ENCODE measurements at places on chromosomes 5 and 9.

GRCh38 chr5:14245132-14245925, 102.2 kb downstream of the TRIO start:
- no peak for DNase-seq

DNA sequence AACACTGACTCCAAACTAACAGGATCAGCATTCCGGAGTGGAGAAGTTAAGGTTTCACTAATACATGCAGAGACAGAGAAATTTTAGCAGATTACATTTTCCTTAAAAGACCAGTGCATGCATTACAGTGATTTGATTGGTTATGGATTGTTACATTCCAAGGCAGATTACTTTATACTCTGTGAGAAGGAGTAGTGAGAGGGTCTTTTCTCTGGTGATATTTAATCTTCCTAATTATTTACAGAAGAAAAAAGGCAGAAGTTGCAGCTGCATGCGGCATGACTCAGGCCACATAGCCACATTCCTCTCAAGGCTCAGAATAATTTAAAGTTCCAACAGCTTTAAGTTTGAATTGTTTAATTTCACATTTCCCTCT, 53.0 kb upstream of the PDZD2 start:
- no peak for DNase-seq

GRCh38 chr5:62273687-62274086, 32.3 kb upstream of the KIF2A start:
- no peak for DNase-seq

DNA sequence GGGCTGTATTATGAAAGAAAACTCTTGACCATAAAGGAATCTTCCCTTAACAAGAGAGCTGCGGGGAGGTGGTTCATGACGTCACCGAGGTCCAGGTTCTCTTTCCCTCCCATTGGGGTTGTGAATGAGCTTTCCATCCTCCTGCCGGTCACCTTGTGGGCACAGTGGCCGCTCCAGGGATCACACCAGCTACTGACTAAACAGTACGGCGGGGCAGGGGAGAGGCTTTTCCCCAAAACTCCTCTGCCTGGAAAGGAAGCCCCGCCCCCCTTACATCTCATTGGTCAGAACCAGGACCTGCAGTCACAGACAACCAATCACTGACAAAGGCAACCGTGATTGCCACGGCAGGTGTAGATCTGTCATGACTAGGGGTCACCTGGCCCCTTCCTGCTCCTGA, 35.6 kb downstream of the ROR2 start:
- DNase-seq: no peak

GRCh38 chr9:83239747-83240146, 176.8 kb upstream of the RASEF start:
- peak; percentile 48 for DNase-seq

DNA sequence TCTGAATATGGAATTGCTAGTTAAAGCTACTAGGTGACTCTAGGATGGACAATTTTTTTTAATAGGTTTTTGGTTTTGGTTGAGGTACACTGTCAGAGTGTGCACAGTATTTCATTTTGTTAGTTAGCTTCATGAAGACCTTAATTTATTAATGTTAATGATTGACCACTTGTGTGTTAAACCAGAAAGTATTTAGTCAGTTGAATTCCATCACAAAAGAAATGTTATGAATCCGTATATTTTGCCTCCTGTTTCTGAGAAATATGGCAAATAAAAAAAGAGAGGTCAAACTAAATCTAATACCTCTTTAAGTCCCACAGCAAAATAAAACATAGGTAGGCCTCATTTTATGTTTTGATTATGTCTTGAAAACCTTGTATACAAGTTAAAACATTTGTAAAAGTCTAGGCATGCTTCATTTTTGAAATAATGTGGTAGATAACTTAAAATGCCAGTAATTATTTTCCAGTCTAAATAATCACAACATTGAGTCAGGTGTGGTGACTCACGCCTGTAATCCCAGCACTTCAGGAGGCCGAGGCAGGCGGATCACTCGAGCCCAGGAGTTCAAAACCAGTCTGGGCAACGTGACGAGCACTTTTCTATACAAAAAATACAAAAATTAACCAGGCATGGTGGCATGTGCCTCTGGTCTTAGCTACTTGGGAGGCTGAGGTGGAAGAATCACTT, 50.8 kb downstream of the ITGA1 start:
- no peak for DNase-seq

- DNase-seq: no peak
Measured at GRCh38 chr9:113349445-113350094, at the start of gene BSPRY. Gene BSPRY, plus strand, starts transcription at chr9:113349541. Its CDS starts 39 bp downstream, at chr9:113349580.

- no peak for DNase-seq
Measured at GRCh38 chr5:8068078-8068477, 199.1 kb downstream of the MTRR start.

- DNase-seq: no peak
Measured at GRCh38 chr5:177957241-177957640, 38.8 kb downstream of the PROP1 start.

- DNase-seq: no peak
Measured at GRCh38 chr5:84080908-84081307, 303.8 kb downstream of the EDIL3 start.

DNA sequence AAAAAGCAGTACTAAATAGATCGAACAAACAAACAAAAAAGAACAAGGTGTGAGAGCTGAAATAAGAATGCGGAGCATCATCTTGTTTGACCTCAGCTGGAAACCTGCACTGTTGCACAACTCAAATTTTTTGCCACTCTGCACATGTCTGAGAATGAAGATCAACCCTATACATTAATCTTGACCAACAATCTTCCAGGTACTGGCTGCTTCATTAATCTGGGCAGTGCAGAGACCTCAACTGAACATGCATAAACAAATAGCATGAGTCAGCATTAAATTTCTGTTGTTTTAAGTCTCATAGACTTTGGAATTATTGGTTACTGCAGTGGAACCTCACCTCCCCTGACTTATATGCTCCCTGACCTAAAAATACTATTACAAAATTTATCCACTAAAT, 114.6 kb upstream of the FTMT start:
- no peak for DNase-seq

- no peak for DNase-seq
Measured at GRCh38 chr5:140249536-140249935, 53.4 kb downstream of the PFDN1 start.

GRCh38 chr5:137760719-137761516, 6.8 kb upstream of the HNRNPA0 start:
- DNase-seq: no peak

GRCh38 chr9:70868661-70869652, 252.5 kb downstream of the TRPM3 start:
- DNase-seq: peak; percentile 87

DNA sequence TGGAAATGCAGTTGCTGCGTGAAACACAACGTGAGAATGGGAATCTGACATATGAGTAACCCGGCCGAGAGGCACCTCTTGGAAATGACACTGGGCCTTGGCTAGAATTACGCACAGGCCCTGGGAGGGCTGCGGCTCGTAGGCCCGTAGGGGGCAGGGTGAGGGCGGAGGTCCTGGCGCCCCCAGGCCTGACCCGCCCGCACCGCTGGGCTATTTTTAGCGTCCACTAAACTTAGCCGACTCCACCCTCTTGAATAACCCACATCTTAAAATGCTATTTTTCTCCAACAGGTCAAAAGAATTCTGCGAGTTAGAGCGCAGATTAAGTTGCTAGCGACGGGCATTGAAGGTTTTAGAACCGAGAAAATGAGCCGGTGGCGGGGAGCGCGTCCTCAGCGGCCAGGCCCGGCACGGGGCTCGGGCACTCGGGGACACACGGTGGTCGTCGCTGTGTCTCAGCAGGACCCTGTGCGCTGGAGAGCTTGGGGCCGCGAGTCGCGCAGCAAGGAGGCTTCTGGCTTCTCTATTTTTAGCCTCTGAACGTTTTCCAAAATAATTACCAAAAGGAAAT, 168.5 kb downstream of the AUH start:
- peak; percentile 93 for DNase-seq

Data from SK-MEL-5 (cell line).